Epithelial cell of proximal tubule (primary cell): ENCODE measurements at places on chromosomes 4 and X. TPM values are rescaled to one million over a fixed set of nuclear protein-coding genes. Genes with fewer than 3 reads are reported as not detected.

Gene HSFX1
- total RNA-seq = 0.51 TPM in 1 of 2 replicates, not detected in the other

Gene SHISA3
- 3.0 and 3.6 TPM in 2 replicates for total RNA-seq

Gene FBXO8
- 12.9 and 14.7 TPM in 2 replicates for total RNA-seq

Gene COL4A6
- total RNA-seq = 1.4 and 2.0 TPM in 2 replicates

Gene VCX
- total RNA-seq = not detected in 2 replicates

Gene ALB
- not detected in 2 replicates for total RNA-seq

Gene ERVMER34-1
- 3.5 and 6.5 TPM in 2 replicates for total RNA-seq

Gene GPC4
- total RNA-seq = 8.0 and 14.2 TPM in 2 replicates

Gene CRMP1
- 0.22 and 1.8 TPM in 2 replicates for total RNA-seq

Gene POF1B
- total RNA-seq = not detected in 2 replicates

Gene ABCG2
- total RNA-seq = 0.29 and 0.51 TPM in 2 replicates

Gene DDX53
- total RNA-seq = not detected in 2 replicates

Gene TEX13D
- total RNA-seq = not detected in 2 replicates

Gene SULT1E1
- 0.43 TPM in 1 of 2 replicates, not detected in the other for total RNA-seq

Gene TRIML2
- not detected in 2 replicates for total RNA-seq

Gene GLRA3
- not detected in 2 replicates for total RNA-seq

Gene PRR32
- not detected in 2 replicates for total RNA-seq

Gene GJB1
- 0.07 and 0.40 TPM in 2 replicates for total RNA-seq

Gene DCAF12L2
- total RNA-seq = 0.06 and 2.2 TPM in 2 replicates

Gene ATOH1
- total RNA-seq = not detected in 2 replicates

Gene USP17L28
- total RNA-seq = not detected in 2 replicates

Gene TTC29
- 2.5 TPM in 1 of 2 replicates, not detected in the other for total RNA-seq

Gene DMRTC1B
- not detected in 2 replicates for total RNA-seq

Gene SPANXN3
- total RNA-seq = not detected in 2 replicates

Gene YTHDC1
- 34.8 and 55.0 TPM in 2 replicates for total RNA-seq

Gene SGCB
- total RNA-seq = 8.0 and 12.7 TPM in 2 replicates

Gene ZDHHC15
- total RNA-seq = 0.29 and 1.1 TPM in 2 replicates

Gene SLC4A4
- 4.6 and 5.6 TPM in 2 replicates for total RNA-seq

Gene SSX4B
- not detected in 2 replicates for total RNA-seq

Gene PABPC4L
- total RNA-seq = 0.17 and 1.4 TPM in 2 replicates

Gene MGARP
- 0.14 and 1.5 TPM in 2 replicates for total RNA-seq

Gene CLIC2
- total RNA-seq = not detected in 2 replicates

Gene TMPRSS11F
- not detected in 2 replicates for total RNA-seq

Gene LONRF3
- total RNA-seq = 2.8 and 6.6 TPM in 2 replicates

Gene FAAH2
- 1.2 and 6.7 TPM in 2 replicates for total RNA-seq

Gene PABPC1L2B
- total RNA-seq = not detected in 2 replicates

Gene MTNR1A
- total RNA-seq = 0.36 TPM in 1 of 2 replicates, not detected in the other

Gene FAM156B
- 3.2 and 6.6 TPM in 2 replicates for total RNA-seq

Gene USP26
- total RNA-seq = not detected in 2 replicates
